Esophagus squamous epithelium (tissue), 5 donors: ENCODE measurements at places on chromosomes 7 and 10.

- no peak for DNase-seq
Measured at GRCh38 chr7:25289518-25289917, 61.2 kb upstream of the NPVF start.

DNA sequence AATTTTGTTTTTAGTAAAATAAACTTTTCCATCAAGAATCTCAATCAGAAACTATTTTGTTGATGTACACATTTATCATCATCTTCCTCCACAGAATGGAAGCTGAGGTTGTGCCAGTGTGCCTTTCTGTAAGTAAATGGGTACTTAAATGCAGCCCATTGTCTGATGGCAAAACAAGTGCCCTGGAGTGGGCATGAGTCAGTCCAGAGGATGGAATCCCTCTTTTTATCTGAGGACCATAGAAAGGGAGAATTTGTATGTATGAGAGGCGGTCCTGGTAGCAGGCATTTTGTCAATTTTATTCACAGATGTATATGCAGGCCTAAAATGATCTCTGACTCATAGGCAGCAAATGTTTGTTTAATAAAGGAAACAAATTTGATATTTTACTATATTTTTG, 102.1 kb upstream of the MAGI2 start:
- DNase-seq: no peak

GRCh38 chr7:138478499-138478908, 18.4 kb downstream of the TRIM24 start:
- DNase-seq: no peak

DNA sequence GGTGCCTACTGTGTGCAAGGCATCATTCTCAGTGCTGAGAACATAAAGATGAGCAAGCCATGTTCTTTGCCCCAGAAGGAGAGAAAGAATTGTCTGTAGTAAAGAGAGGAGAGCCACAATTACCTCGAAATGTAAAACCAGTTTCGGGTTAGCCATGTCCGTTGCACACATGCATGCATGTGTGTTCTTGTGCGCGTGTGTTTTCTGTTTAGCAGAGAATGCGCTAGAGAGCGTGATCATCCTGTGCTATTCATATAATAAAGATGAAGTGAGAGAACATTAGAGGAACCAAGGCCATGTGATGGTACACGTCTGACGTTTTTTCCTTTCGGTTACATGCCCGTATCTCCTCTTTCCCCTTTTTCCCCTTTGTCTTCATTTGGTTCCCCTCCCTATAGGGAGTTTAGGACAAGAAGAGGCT, 158.2 kb downstream of the CELF2 start:
- no peak for DNase-seq

- DNase-seq: no peak
Measured at GRCh38 chr10:103442031-103442461, 10.1 kb downstream of the CALHM2 start.

- DNase-seq: no peak
Measured at GRCh38 chr7:30880125-30880720, 31.4 kb upstream of the AQP1 start.

DNA sequence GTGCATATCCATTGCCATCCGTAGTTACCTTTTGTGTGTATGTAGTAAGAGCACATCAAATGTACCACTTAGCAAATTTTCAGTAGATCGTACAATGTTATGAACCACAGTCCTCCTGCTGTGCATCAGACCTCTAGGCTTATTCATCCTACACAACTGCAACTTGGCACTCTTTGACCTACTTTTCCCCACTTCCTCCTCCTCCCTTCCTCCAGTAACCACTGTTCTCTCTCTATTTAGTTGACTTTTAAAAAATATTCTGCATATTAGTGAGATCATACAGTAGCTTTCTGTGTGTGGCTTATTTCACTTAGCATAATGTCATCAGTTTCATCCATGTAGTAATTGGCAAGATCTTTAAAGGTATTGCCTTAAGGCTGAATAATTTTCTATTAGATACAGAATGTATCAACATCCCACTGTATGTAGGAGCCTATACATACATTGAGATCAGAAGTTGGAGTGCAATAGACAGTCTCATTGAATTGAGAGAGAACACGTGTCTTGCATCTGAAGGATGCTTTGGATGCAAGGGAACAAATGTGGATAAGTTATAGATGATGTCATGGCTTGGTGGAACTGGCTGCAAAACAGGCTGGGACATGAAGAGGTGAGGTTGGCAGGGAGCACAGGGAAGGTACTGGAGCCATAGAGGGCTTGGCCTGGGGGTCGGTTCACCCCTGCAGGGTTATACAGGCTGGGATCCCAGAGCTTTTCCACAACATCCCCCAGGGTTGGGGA, 83.0 kb upstream of the FAM180A start:
- no peak for DNase-seq

GRCh38 chr7:47762207-47762606, 180.3 kb upstream of the TNS3 start:
- DNase-seq: no peak
